Chondrocyte (in vitro differentiated cells): ENCODE measurements at places on chromosomes 3 and 15.

DNA sequence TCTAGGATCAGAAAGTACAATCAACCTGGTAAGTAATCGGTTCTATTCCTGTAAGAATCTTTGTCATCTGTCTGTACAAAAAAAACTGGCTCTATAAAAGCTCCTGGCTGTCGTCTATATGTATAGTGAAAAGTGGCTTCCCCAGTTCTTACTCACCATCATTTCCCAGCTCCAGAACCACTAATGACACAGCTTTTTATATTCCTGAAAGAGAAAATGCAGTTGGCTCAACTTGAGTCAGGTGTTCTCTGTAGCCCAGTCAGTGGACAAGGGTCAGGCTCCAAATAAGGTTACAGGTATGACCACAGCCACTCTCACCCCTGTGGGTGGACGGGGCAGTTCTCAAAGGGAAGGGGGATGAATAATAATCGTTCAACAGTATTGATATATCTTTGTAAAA, 85.1 kb downstream of the AP4E1 start:
- DNase-seq, result no peak

GRCh38 chr3:170419557-170420087, 954 bp downstream of the CLDN11 start:
- no peak for DNase-seq

GRCh38 chr3:23869977-23870662, 46.7 kb downstream of the NKIRAS1 start:
- DNase-seq, result no peak

GRCh38 chr3:101938262-101938847, 89.0 kb downstream of the NFKBIZ start:
- no peak for DNase-seq

- no peak for DNase-seq
Measured at GRCh38 chr15:23877502-23878412, 190.7 kb upstream of the NDN start.

DNA sequence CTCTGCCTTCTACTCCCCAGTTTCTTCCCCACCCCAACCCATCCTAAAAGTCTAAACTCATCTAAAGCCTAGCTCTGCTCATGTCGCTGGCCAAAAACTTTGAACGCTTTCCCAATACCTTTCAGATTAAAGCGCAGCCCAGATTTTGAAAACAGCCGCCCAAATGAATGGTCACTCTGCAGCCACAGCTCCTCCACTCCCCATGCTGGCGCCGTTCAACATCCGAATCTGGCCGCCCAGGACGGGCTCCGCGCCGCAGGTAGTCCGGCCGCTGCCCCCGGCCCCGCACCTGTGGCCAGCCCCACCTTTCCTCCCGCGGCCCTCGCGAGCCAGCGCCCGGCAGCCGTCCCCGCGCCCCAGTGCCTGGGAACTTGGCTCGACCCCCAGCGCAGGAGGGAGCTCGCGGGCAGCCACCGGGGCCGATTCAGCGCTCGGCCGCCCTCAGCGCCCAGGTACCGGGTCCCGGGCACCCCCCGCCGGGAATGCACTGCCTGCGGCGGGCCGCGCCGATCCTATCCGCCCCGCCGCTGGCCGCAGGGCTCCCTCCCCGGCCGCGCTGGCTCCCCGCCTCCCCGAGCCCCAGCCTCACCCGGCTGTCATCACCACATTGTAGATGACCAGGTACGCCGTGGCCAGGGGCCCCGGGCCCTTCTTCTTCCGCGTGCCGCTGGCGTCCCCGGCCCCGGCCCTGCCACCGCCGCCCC, 417 bp downstream of the HACD2 start:
- peak; percentile 86 for DNase-seq

DNA sequence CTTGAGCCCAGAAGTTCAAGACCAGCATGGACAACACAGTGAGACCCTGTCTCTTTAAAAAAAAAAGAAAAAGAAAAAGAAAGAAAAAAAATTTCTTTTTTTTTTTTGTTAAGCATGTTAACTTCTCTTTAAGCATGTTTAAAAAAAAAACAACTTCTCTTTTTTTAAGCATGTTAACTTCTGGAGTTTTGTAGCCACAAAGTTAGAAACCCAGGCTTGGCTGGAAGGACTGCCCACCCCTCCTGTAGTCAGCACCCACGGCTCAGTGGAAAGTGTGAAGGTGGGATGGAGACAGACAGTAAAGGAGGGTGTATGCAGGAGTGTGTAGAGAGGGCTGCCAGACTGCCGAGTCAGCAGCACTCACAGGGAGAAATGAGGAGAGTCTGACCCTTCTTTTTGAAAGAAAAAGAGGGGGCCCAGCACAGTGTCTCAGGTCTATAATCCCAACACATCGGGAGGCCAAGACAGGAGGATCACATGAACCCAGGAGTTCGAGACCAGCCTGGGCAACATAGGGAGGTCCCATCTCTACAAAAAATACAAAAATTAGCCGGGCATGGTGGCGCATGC, 33.2 kb downstream of the GOLGA8S start:
- no peak for DNase-seq

GRCh38 chr3:173440514-173440913, 43.0 kb downstream of the NLGN1 start:
- no peak for DNase-seq

GRCh38 chr3:98099848-98100247, 12.9 kb downstream of the OR5AC2 start:
- DNase-seq, result no peak

GRCh38 chr15:34709866-34710265, 44.9 kb downstream of the GJD2 start:
- DNase-seq, result no peak

DNA sequence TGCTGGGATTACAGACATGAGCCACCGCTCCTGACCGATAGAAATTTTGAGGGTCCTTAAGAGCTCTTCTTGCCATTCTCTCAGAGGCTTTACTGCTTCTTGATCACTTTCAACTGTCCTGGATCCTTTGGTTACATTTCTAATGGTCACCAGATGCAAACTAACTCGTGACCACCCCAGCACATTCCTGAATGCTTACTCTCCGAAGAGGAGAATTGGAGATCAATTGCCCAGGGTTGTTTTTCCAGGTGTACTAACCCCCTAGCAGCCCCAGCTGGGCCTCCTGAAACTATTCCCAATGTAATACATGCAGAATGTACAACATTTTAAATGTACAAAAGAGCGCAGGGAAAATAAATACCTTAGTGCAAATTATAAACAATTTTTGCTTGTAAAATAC, 65.1 kb upstream of the TBL1XR1 start:
- no peak for DNase-seq

DNA sequence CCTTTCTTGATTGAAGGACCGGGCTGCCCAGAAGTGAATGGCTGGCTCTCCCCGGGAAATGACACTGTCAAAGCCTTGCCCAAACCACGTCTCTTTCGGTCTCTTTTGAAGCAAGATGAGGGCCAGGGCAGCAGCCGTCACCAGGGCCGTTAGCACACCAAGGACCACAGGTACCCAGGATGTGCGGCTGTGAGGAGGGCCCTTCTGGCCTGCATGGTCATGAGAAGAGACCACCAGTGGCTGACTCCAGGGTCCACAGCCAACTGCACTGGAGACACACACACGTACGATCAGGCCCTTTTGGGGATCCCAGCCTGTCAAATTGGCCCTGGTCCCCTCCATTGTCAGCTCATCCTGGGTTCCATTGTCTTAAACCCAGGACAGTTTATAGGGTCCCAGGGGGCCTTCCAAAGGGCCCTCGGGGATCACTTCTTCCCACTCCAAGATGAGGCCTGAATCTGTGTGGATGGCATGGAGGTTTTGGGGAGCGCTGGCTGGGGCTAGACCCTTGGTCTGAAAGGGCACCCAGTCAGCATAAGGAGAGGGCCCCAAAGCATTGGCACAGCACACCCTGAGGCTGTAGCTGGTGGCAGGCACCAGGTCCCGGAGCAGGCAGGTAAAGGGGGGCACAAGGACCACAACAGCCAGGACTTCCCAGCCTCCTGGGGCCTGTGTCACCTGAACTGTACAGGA, 50.9 kb downstream of the ETFA start:
- DNase-seq, result no peak

- DNase-seq, result no peak
Measured at GRCh38 chr15:67085818-67086636, 20.6 kb downstream of the SMAD3 start.

- no peak for DNase-seq
Measured at GRCh38 chr3:150582620-150583019, 20.5 kb upstream of the SELENOT start.

GRCh38 chr15:80090879-80091503, 31.5 kb downstream of the ZFAND6 start:
- DNase-seq, result no peak

DNA sequence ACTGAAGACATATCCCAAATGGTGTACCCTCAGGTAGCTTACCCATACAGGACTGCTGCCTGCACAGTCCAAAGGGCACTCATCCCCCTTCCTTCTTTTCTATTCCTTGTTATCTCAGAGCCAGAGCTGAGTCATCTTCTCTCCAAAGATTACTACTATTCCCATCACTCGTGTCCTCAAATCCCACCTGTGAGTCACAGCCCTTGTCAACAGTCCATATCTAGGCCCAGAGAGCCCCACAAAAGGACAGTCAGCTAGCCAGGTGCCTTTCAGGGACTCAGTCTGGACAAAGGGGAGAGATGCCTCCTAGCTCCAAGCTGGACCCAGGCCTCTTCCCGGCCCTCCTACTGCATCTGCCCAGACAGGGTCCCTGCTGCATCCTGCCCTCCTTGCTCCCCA, 11.0 kb downstream of the PARP16 start:
- no peak for DNase-seq

DNA sequence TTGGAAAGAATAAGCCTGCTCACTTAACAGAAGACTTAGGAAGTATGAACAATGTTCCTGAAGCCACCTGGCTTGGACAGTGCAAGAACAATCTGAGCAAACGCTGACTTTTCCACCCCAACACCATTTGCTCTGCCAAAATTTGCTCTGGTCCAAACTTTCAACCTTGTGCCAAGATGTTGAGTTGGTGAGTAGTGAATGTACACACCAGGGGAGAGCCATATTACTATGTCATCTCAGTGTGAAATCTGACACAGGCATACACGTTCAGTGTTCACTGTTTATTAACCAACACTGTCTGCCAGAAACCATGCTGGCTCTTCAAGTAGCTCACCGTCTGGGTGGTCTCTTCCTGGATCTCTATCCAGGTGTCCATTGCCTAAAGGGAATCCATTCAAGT, 152.9 kb upstream of the LPP start:
- no peak for DNase-seq

DNA sequence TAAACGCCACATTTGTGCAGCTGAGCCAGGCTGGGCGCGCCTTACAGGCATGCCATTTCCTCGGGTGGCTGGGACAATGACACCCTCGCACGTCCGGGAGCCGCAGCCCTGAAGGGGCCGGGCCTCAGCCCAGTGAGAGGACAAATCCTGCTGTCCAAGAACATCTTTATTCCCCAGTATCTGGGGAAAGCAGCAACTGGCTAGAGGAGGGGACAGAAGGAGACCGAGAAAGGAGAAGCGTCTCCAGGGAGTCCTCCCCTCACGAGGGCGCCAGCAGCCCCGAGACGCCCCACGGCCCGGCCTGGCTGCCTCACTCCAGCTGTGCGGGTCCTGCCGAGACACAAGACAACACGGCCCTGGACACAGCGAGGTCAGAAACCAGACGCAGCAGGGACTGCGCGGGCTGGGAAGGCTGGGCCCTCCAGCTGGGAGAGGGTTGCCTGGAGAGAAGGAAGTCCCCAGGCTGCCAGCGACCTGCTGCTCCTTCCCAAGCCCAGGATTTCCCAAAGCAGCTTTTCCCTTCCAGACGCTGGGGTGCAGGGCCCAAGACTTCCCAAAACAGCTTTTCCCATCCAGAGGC, 130.2 kb downstream of the CHSY1 start:
- DNase-seq, result no peak

DNA sequence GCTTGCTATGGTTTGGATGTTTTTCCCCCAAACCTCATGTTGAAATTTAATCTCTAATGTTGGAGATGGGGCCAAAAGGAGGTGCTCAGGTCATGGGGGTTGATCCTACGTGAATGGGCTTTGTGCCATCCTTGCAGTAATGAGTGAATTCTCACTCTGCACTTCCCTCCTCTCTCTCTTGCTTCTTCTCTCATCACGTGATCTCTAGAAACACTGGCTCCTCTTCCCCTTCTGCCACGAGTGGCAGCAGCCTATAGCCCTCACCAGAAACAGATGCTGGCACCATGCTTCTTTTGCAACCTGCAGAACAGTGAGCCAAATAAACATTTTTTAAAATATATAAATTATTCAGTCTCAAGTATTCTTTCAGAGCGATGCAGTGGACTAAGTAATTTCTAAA, 13.3 kb upstream of the PLSCR1 start:
- DNase-seq, result no peak

DNA sequence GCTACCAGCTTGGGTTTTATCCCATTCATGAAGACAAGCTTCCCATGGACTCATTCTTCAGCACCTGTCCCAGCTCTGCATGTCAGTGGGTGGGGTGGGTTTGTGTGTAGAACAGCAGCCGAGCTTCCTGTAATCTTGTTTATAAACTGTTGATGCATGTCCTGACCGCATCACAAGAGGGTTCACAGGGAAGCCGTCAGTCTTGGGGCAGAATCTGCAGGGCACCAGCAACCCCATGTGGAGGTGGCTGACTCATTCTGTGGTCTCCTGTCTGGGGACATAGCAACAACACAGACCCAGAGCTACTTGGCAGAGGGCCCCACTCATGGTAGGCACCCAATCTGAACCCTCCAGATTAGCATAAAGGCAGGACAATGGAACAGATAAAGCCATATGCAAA, 35.6 kb downstream of the DAPK2 start:
- DNase-seq, result peak; percentile 72

DNA sequence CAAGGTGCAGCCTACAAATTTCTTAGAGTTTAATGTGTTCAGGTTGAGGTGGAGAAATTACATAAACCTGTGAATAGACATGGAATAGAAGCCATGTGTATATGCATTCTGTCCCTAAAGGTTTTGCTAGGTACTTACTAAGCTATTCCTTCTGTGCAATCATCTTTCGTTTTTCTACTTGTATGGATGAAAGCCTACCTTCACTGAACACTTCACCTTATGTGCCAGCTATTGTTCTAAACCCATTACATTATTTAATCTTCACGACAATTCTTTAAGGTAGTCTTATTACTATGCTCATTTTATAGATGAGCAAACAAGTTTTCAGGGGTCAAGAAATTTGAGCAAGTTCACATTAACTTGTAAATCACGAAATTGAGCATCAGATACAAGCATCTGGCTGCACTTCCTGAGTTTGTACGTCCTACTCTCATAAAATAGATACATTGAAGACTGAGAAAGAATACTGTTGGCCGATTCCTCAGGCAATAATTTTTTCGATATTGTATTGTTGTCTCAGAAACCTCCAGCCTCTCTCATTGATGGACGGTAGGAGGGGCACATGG, 635 bp upstream of the RCN2 start:
- no peak for DNase-seq

GRCh38 chr3:82508-82907, 114.1 kb upstream of the CHL1 start:
- DNase-seq, result no peak

- no peak for DNase-seq
Measured at GRCh38 chr15:26665957-26666791, 106.7 kb downstream of the GABRB3 start.

- DNase-seq, result no peak
Measured at GRCh38 chr3:142447301-142447851, 461 bp downstream of the XRN1 start.
